Left hindlimb (tissue), 1 donor: ENCODE measurements at places on chromosomes 7 and 10.

- no peak for DNase-seq
These were observed 722.6 kb downstream of the GRID1 start for GRCh38 chr10:85643845-85644525.

- DNase-seq: no peak
These were observed 149.6 kb downstream of the ADK start for GRCh38 chr10:74300666-74301065.

DNA sequence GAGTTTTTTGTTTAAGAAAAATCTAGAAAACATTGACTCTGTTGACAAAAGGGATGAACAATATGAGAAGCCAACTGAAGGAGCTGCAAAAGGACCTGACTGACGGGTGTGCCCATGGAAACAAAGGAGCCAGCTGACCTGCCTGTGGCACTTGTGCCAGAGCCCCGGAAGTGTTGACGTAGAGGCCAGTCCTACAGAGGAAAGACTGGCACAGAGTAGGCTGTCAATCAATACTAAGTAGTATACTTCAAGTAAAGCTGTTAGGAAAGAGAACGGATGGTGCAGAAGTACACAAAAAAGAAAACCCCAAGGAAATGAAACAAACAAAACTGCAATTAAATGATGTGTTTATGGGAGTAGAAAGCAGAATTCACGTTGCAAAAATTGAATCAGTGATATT lies 19.0 kb upstream of the ABI1 start:
- no peak for DNase-seq

GRCh38 chr7:113444261-113444660 lies 325.9 kb upstream of the SMIM30 start:
- no peak for DNase-seq

- peak; percentile 26 for DNase-seq
These were observed 43.4 kb downstream of the CAMK2B start for GRCh38 chr7:44281811-44282600.

DNA sequence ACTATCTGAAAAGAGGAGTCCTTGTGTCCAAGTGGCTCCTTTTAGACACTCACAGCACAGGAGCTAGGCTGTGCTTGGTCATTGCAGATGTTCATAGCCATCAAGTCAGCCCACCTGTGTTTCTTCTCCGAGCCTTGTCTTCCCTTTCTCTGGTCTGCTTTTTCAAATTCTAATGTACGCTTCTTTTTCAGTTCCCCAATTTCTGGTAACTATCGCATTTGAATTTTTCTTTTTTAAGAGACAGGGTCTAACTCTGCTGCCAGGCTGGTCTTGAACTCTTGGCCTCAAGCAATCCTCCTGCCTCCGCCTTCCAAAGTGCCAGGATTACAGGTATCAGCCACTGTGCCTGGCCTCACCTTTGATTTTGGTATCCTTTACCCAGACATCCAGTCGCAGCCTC lies 18.9 kb downstream of the APBB1IP start:
- DNase-seq: no peak

GRCh38 chr7:130912862-130913638 lies 179.0 kb upstream of the KLF14 start:
- DNase-seq: peak; percentile 77

DNA sequence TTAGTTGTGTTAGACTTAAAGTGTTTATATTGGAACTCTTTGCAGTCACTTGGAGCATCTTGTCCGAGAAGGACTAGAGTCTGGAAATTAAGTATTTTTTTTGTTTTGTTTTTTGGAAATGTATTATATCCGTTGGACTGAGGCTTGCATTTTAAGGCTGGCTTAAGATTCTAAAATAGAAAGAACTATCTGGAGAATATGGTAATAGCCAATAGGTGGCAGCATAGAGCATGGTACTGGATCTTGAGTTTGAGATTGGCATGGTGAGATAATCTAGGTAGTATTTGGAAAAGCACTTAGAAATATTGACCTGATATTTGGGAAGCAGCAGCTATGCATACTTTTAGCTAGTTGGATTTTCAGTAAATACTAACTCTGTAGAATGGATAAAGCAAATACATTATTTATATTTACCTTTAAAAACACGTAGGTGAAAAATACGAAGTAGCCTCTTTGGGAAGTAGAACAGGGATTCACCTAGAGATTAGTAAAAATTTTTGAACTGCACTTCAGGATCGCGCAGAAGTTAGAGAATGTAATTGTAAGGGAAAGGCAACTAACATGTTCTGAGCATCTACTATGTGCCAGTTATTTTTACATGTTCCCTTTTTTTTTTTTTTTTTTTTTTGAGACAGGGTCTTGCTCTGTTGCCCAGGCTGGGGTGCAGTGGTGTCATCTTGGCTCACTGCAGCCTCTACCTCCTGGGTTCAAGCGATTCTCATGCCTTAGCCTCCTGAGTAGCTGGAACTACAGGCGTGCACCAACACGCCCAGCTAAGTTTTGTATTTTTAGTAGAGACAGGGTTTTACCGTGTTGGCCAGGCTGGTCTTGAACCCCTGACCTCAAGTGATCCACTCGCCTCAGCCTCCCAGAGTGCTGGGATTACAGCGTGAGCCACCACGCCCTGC lies 78.6 kb downstream of the LCOR start:
- DNase-seq: no peak

GRCh38 chr7:39691821-39692220 lies 68.4 kb downstream of the RALA start:
- no peak for DNase-seq

- DNase-seq: no peak
These were observed 158.1 kb downstream of the AGMO start for GRCh38 chr7:15403751-15404150.

DNA sequence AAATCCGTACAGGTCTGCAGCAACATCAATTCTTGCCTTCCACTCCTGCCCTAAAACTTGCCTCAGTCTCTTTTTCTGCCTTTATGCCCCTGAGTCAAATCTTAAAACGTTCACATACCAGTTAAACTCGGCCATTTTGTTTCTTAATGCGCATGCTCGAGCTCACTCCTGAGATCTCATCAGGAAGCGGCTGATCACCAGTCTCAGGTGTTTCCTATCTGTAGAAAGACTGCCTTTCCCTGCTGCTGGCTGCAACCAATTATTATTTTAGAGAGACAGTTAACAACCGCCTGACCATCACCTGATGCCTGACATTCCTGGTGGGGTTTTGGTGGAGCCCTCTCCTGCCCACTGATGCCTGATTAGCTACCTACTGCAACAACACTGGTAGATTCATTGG lies 70.2 kb upstream of the TMEM140 start:
- no peak for DNase-seq

- DNase-seq: no peak
These were observed 119.2 kb downstream of the LRRC4 start for GRCh38 chr7:127911968-127912511.
